ENCODE measurements at places on chromosomes 1 and 21.

DNA sequence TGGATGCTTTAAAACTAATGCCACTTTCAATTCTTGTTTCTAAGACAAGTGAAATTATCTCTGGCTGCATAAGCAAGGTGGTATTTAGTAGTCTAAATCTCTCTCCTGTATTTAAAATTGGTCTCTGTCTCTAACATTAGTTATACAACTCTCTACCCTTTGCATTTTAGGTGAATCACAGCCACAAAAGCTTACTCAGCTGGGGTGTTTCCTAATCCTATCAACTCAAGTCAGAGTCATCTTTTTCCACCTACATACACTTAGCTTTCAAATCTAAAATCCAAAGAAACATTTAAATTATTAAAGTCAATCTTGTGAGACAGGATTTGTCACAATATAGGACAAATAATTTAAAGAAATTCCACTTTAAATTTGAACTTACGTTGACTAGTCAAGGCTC lies 255.1 kb upstream of the CXADR start:
- no peak for DNase-seq

DNA sequence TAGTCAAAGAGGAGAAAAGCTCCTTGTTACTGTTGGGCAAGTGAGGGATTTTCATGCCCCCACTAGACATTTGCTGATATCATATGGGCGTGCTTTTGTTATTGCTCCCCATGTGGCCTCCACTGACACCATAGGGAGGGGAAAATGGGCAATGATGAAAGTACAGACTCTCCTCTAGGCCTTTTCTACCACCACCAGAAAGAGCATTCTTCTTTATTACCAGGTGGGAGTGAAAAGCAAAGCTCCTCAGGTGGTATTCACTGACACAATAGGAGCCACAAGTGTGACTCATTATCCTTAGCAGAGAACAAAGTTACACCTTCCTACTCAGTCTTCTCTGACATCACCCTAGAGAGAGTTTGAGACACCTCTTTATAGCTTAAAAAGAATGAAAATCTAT lies 667.1 kb downstream of the LTN1 start:
- no peak for DNase-seq

GRCh38 chr1:14794906-14795305 lies 196.4 kb downstream of the KAZN start:
- no peak for DNase-seq

DNA sequence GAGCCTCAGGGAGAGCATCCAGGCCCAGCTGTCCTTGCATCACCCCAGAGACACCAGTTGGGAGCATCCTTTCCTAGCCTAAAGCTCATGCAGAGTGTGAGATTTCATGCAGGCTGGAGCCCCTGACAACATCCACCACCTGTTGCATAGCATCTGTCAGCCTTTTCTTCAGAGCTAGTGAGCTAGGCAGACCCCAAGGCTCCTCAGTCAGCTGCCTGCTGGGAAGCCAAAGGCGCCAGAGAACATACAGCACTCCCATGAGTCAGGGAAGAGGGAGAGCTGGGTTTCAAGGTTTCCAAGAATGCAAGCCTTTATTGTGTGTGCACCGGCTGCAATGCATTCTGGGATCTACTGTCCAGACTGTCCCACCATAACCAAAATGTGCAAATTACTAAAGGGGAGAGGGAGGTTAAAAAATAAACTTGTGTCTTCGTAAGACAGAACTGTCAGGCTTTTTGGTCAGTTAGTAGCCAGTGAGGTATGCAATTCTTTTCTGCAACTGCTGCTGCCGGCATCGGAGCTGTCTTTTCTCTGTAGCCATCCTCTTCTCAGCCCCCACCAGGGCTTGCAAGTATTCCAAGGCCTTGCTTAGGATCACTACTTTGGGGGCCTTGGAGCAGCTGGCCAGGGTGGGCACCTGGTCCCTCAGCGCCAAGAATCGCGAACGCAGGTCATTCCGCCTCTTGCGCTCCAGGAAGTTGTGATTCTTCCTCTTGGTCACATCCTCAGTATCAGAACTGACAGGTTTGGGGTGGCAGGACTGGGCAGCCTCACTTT lies 4.6 kb downstream of the MYCL start:
- no peak for DNase-seq

- DNase-seq: no peak
Observed at GRCh38 chr1:20259646-20260045, 31.0 kb upstream of the VWA5B1 start.

GRCh38 chr1:112674440-112674985 lies at the start of gene MOV10:
MOV10 (plus strand) TSS chr1:112674659; CDS start chr1:112674913, 254 bp downstream.
- peak; percentile 71 for DNase-seq

DNA sequence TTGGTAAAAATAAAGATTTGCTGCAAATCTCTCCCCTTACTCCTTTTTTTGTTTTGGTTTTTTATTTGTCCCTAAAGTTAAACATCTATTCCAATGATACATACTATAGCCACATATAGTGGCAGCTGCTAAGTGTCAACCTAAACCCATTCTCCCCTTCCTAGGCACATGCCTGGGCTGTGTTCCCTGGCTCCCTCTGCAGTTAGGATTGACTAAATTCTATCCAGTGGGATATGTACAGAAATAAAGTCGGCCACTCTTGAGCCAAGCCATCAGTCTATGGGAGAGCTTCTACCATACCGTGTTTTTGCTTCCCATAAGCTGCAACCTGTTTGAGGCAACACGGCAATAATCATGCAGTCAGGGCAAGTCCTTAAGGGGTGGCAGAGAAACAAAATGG lies 23.6 kb downstream of the MCOLN3 start:
- no peak for DNase-seq

- DNase-seq: no peak
Observed at GRCh38 chr1:107897438-107898345, 67.3 kb downstream of the VAV3 start.

GRCh38 chr1:245590726-245591125 lies 435.9 kb downstream of the KIF26B start:
- no peak for DNase-seq

GRCh38 chr1:10891091-10891490 lies 94.6 kb upstream of the CASZ1 start:
- no peak for DNase-seq

DNA sequence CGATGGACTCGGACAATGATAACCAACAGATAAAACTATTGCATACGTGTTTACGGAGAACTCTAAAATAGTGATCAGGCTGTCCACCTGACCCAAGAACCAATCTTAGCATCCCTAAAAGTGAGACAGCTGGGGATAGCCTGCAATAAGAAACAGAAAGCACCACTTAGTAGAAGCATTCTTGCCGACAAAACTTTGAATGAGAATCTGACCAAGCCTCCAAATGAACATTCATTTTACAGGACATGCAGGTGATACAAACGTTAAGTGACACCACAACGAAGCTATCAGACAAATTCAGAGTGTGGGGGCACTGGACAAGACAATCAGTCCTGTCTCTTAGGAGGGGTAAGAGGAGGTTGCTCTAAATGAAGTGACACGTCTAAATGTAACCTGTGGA lies 1.2 kb downstream of the PSMG1 start:
- DNase-seq: no peak

GRCh38 chr1:89557956-89558355 lies 33.3 kb downstream of the LRRC8B start:
- no peak for DNase-seq

- no peak for DNase-seq
Observed at GRCh38 chr1:167477986-167478385, 40.3 kb downstream of the CD247 start.

DNA sequence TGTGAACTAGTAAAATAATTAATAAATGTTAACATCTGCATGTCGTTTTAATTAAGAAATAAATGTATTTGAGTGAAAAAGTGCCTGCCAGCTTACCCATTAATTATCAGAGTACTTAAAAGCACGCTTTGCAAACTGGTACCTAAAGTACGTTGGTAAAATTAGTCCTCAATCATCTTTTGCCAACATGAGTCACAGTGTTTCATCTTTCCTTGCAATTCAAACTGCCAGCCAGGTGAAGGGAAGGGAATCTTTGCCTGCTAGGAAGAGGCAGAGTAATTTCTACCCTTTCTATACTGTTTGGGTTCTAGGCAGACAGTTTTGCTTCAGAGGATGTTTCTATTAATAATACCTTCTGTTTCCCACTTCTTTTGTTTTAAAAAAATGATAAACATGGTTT lies 57.2 kb upstream of the CNIH3 start:
- DNase-seq: no peak

GRCh38 chr1:183103147-183103546 lies 79.9 kb downstream of the LAMC1 start:
- DNase-seq: no peak

DNA sequence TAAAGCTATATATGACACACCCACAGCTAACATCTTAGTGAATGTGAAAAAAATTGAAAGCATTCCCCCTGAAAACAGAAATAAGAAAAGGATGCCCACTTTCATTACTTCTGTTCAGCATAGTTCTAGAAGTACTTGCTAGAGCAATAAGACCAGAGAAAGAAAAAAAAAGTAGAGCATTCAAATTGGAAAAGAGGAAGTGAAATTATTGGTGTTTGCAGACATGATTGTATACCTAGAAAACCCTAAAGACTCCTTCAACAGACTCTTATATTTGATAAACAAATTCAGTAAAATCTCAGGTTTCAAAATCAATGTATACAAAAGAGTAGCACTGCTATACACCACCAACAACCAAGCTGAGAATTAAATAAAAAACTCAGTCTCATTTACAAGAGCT lies 1461.0 kb downstream of the AMY1C start:
- no peak for DNase-seq

DNA sequence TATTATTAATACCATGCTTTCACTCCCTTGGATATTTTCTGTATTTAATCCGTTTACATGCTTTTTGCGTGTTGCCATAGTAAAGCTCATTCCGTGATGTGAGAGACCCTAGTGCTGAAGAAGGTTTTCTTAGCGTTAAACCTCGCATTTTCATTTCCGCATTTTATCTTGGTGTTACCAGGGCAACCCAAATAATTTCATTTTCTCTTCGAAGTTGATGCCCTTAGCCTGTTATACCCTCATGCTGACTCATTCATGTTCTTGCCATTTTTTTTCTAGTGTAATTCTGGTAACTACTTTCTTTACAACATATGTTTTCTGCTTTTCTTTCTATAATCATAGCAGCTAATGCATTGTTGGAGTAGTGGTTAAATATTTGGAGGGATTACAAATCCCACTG lies 37.2 kb downstream of the LRRC8C start:
- no peak for DNase-seq

- DNase-seq: no peak
Observed at GRCh38 chr1:117825414-117825813, 104.0 kb downstream of the GDAP2 start.

- DNase-seq: no peak
Observed at GRCh38 chr1:199204231-199204630, 565.4 kb downstream of the PTPRC start.

- no peak for DNase-seq
Observed at GRCh38 chr1:161427733-161428516, 60.2 kb upstream of the CFAP126 start.

- DNase-seq: no peak
Observed at GRCh38 chr1:211610779-211611556, 32.0 kb upstream of the SLC30A1 start.

GRCh38 chr1:40944326-40944725 lies 35.2 kb upstream of the CTPS1 start:
- no peak for DNase-seq

GRCh38 chr1:27772036-27772931 lies 735 bp upstream of the STX12 start:
- DNase-seq: no peak

- DNase-seq: no peak
Observed at GRCh38 chr1:27113861-27114260, 41.1 kb downstream of the SLC9A1 start.

DNA sequence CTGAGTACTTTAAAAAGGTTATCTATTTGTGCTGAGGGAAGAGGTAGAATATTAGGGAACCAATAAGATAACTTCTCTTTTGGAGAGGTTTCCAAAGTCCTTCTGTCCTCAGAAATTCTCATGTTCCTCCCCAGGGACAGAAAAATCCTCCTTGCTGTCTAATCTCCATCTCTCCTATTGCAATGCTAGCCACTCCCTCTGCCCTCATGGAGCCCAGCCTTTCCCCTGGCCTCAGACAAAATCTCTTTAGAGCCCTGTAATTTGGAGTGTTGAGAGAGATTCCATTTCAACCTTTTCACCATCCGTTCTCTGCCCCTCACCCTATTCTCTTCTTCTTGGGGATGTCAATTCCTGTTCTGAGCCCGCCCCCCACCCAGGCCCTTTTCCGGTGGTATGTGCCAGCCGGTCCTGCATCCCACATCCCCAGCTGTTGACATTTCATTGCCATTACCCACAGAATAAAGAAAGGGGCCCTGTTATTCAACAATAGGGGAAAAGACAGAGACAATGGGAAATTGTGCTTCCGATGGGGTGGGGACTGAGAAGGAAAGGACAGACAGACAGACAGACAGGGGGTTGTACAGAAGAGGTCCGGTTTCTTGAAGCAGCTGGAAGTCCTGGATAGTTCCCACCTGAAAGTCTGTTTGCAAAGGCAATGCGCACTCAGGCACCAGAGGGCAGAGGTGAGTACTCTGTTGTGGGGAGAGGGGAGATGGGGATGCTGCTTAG lies at the start of gene HAPLN2:
Gene HAPLN2, plus strand, starts transcription at position 563 of the 729 bp plus-strand sequence. CDS start 4,076 bp downstream, outside the sequence.
- DNase-seq: peak; percentile 72

GRCh38 chr1:218815076-218815475 lies 358.6 kb upstream of the LYPLAL1 start:
- no peak for DNase-seq

DNA sequence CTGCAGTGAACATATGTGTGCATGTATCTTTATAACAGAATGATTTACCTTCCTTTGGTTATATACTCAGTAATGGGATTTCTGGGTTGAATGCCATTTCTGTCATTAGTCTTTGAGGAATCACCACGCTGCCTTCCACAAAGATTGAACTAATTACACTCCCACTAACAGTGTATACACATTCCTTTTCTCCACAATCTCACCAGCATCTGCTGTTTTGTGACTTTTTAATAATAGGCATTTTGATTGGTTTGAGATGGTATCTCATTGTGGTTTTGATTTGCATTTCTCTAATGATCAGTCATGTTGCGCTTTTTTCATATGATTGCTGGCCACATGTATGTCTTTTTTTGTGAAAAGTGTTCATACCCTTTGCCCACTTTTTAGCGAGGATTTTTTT lies 680.5 kb downstream of the PTPRC start:
- DNase-seq: no peak

- no peak for DNase-seq
Observed at GRCh38 chr1:64192290-64192689, 11.1 kb upstream of the UBE2U start.

GRCh38 chr1:207956986-207957385 lies 46.1 kb upstream of the CD34 start:
- no peak for DNase-seq

DNA sequence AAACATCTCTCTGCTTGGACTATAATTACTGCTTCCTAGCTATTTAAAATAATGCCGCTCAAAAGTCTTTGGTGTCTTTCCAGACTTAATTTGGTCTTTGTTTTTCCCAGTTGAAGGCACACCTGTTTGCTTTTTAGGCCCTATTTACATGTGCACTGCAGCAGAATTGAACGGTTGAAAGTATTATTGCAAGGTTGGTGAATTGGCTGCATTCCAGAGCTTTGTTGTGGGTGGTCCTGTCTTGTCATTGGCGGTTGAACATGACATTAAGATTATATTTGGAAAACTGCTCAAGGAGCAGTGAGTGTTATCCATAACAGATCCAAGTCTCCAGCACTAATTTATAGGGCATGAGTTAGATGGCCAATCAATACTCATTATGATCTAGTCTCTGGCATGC lies 656.3 kb downstream of the PTPRC start:
- no peak for DNase-seq

GRCh38 chr1:2274929-2275475 lies 46.9 kb downstream of the SKI start:
- no peak for DNase-seq

- DNase-seq: no peak
Observed at GRCh38 chr1:116501125-116501869, 69.5 kb downstream of the CD58 start.
